GM13977 (cell line): ENCODE measurements at places on chromosomes 1 and 21.

DNA sequence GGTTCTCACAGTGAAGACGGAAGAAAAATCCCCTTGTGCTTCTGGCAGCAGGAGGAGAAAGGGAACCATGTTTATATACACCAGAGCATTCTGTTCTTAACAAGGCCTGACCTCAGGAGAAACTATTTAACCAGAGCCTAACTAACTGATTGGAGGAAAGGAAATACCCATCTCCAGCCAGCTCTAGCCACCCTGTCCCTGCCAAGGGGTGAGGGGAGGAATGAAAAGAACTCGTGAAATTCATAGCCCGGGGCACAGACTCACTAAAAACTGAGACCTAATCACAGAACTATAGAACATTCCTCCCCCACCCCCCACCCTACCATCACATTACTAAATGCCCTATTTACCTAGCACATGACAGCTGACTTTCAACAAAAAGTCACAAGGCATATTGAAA, 65.0 kb downstream of the KCNH1 start:
- no peak for DNase-seq

GRCh38 chr21:45993210-45994085, 11.9 kb downstream of the COL6A1 start:
- no peak for DNase-seq

DNA sequence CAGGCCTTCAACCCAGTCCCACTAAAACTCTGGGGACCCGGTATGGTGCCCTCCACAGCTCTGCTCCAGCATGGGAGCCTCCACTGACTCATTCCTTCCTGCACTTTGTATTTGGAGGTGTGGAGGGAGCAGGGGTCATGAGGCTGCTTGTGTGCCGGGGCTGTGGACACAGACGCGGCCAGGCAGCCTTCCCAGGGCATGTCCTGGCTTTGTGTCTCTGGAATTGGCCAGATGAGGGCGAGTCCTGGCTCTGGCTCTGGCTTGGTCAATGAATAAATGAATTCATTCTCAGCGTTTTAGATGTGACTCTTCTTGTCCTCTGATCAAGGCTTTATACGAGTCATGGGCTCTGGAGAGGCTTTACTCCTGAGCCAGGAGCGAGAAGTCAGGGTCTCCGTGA, 19.1 kb downstream of the AJAP1 start:
- no peak for DNase-seq

DNA sequence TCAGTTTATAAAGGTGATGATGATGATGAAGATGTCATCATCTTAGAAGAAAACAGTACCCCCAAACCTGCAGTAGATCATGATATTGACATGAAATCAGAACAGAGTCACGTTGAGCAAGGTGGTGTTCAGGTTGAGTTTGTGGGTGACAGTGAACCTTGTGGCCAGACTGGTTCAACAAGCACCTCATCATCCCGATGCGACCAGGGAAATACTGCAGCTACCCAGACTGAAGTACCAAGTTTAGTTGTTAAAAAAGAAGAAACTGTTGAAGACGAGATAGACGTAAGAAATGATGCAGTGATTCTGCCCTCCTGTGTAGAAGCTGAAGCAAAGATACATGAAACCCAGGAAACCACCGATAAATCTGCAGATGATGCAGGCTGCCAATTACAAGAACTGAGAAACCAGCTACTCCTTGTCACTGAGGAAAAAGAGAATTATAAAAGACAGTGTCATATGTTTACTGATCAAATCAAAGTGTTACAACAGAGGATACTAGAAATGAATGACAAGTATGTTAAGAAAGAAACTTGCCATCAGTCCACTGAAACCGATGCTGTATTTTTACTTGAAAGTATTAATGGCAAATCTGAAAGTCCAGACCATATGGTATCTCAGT, 16.0 kb upstream of the CHAF1B start:
- no peak for DNase-seq

GRCh38 chr1:244860914-244861610, 3.3 kb downstream of the HNRNPU start:
- DNase-seq, result no peak

DNA sequence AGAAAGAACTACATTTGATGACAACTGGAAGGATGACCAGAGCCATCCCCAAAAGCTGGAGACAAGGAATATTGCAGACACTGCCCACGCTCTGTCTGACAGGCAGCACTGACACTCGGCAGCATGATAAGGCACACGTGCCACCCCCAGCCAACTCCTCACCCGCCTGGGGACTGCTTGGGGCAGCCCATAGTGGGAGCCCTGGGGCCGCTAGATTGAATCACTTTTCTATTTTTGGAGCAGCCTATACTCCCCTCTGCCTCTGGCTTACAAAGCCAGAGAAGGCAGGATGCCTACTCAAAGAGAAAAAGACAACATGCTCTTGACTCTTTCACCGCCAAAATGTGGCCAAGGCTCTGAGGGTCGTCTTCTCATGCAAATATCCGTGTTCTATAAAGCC, 1.3 kb downstream of the SMG5 start:
- peak; percentile 68 for DNase-seq

- no peak for DNase-seq
Measured at GRCh38 chr1:200892958-200893357, 1.7 kb upstream of the INAVA start.

GRCh38 chr1:23394181-23394580, 24.5 kb upstream of the ZNF436 start:
- DNase-seq, result no peak

DNA sequence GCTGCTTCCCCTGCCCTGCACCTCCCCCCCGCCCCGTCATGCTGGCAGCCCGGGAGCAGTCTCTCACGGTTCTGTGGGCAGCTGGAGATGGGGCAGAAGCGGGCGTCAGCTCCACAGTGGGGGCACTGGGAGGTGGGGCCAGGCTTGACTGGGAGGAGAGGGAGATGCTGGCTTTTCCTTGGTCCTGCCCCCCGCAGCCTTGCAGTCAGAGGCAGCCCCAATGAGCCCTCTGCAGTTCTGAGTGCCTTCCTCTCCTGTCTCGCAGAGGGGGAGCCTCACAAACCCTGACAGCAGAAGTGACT, 21.7 kb downstream of the ARHGEF10L start:
- no peak for DNase-seq

- DNase-seq, result no peak
Measured at GRCh38 chr21:16117331-16117730, 387.5 kb downstream of the USP25 start.

- no peak for DNase-seq
Measured at GRCh38 chr1:47893412-47893811, 103.8 kb downstream of the TRABD2B start.

DNA sequence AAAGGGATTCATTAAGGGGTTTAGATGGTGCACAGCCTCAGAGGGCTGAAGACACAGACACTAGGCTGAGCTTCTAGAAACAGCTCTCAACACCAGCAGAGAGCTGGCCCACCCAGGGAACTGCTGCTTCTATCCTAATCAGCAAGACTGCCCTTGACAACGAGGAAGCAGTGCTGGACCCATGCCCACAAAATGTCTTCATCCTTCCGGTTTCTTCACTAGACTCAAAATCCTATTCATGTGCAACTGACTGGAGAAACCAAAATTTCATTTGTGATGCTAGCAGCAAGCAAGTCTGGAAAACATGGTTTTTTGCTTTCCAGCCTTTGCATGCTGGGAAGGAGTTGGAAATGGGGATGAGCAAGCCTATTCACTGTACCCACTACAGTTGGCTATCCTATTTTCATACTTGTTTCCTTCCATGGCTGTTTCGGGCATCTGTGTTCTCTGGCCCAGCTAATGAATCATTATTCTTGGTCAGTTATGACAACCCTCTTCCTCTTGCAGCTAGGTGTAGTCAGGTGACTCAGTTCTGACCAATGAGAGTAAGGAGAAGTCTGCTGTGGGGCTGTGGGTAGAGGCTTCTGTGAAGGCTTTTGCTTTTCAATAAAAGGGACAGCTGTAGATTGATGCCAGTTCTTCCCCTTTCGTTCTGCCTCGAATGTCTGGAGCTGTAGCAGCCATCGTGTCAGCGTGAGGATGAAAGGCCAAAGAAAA, 14.6 kb upstream of the TMEM61 start:
- no peak for DNase-seq

DNA sequence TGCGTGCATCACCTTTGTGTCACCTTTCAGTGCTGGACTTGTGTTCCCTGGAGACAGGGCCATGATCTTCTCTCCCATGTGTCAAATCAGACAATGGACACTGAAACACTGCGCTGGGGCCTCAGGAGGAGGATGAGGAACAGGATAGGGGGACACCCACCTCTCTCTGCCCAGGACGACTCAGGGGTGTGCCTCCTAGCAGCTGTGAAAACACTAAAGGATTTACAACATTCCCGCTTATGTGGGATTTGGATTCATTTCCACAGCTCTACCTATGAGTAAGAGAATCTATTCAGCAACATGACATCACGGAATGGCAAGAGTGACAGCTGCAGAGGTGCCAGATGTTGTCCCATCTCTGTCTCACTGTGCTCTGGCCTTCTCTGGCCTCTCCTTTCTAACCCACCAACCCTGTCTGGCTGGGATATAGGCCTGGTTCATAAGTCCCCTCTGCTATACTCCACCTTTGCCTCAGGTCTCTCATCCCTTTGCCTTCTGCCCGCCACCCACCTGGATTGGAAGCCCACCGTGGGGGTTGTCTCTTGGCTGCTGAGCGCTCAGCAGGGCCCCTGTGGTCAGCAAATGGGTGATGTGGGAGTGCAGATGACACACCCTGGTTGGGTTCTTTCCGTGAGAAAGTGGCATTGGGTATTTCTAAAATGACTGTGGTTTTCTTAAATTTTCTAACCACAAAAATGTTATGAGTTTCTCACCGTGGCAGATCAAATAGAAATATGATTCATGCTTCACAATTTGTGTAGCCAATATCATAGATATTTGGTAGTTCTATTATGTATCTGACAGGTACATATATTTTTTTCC, 47.1 kb upstream of the TLR5 start:
- peak; percentile 56 for DNase-seq

DNA sequence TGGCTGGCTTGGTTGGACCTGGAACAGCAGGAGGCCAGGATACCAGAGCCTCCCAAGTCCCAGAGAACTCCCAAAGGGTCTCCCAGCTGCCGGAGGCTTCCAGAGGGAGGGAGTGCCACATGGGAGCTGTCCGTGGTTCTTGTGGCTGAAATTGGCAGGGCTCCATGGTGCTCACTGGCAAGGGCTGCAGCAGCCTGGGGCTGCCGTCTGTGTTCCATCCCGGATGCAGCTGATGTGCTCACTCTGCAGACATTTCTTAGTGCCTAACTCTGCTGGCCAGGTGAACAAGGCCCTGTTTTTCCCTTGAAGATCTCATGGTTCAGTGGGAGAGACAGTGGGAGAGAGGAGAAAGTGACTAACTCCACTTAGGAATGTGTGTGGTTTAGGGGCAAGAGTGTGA, 261.1 kb downstream of the CAMTA1 start:
- no peak for DNase-seq

GRCh38 chr21:26079366-26079765, 91.2 kb downstream of the APP start:
- no peak for DNase-seq

- no peak for DNase-seq
Measured at GRCh38 chr1:40303051-40303771, 13.9 kb downstream of the COL9A2 start.

GRCh38 chr21:45482899-45483821, 59.1 kb downstream of the SLC19A1 start:
- DNase-seq, result no peak

DNA sequence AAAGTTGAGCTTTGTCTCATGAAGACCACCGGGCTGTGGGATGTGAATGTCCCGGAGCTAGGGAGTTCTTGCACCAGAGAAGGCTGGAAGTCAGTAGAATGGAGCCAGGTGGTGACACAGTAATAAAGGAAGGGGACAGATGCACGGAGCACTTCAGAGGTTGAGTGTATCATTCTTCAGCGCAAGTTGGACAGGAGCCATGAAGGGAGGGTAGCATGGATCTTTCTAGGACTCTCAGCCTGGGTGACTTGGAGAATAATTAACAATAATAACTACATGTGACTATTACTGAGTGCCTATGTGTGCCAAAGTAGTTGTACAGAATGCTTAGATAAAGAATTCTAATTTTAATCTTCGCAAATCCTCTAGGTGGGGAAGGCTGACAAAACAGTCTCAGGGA, 258.7 kb upstream of the AJAP1 start:
- no peak for DNase-seq

DNA sequence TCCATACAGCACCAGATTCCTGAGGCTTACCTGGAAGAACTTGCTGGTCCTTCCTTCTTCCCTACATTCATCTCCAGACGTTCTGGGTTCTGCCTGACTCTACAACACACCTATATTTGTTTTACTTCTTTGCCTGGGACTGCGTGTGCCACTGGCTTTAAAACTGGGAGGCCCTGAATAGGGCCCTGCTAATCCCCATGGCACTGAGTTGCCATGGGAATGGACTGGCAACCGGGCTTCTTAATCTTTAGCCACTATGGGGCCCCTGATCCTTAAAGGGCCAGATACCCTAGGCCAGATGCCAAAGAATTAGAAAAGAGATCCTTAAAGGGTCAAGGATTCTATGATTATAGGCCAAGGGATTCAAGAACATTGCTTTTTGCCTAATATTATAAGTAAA, 24.4 kb upstream of the CADM3 start:
- no peak for DNase-seq

DNA sequence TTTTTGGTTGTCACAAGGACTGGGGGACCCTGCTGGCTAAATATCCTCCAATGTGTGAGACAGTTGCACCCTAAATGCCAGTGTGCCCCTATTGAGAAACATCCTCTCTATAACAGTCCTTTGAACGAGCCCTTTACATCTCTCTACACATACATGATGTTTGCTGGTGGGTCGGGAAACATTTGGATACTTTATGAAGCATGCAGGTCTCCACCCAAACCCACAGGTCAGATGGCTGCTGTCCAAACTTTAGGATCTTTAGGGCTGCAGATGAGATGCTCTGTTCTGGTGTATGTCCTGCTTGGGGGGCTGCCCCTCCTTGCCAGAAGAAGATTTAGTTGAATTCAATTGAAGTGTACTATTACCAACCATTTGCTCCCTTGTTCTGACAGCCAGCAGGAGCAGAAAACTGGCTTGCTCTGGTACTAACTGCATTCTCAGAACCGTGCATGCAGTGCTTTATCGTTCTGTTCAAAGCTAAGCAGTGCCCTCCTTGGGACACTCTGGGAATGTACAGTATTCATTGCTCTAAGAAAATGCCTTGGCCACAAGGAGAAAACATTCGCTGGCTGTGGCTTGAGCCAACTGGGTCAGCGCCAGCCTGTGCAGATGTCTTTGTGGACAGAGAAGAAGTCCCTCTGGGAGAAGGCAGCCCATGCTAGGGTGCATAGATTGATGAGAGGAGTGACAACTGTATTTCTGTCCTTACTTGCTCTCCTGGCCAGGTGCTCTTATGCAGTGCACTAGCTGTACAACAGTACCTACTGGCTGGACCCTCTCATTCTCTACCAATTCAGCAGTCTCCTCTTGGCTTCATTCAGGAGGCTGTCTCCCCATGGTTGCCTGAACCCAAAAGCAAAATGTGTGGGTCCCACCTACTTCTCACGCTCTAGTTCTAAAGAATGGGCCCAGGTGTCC, 61.4 kb upstream of the DIRAS3 start:
- no peak for DNase-seq
